ENCODE measurements at places on chromosomes 2 and 18.

- DNase-seq, result peak; percentile 96
Observed at GRCh38 chr2:46967990-46968647, 52.5 kb upstream of the MCFD2 start.

GRCh38 chr2:216871333-216871934 is 11.6 kb upstream of the TNP1 start:
- DNase-seq, result no peak

DNA sequence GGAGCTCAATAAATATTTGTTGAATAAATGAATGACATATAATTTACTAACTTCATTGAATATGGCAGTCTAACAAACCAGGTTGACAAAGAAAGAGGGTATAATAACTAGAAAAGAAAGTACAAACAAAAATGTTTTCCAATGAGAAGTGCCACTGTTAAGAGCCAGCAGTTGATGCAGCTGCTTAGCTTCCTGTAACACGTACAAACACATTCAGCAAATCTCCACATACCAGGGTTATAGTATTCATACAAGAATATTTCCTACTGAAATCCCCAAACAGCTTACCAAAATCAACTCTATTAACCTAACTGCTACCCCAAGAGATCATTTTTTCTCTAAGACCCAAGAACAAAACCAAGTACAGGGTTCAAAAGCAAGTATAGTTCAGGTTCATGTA is 77.7 kb downstream of the THADA start:
- no peak for DNase-seq

- DNase-seq, result no peak
Observed at GRCh38 chr2:20427931-20428526, 18.8 kb upstream of the RHOB start.

DNA sequence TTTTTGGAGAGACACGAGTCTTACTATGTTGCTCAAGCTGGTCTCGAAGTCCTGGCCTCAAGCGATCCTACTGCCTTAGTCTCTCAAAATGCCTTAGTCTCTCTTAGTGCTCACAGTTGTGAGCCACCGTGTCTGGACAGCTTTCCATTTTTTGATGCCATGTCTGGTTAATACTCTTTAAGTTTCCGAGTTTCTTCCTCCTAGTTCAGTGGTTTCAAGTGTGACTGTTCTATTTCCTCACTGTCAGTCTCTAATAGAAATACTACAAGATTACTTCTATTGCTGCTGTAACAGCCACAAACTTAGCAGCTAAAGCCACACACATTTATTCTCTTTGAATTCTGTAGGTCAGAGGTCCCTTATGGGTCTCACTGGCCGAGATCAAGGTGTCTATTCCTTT is 125.1 kb upstream of the MGAT5 start:
- DNase-seq, result no peak

- DNase-seq, result no peak
Observed at GRCh38 chr2:128497461-128497860, 178.8 kb upstream of the HS6ST1 start.

DNA sequence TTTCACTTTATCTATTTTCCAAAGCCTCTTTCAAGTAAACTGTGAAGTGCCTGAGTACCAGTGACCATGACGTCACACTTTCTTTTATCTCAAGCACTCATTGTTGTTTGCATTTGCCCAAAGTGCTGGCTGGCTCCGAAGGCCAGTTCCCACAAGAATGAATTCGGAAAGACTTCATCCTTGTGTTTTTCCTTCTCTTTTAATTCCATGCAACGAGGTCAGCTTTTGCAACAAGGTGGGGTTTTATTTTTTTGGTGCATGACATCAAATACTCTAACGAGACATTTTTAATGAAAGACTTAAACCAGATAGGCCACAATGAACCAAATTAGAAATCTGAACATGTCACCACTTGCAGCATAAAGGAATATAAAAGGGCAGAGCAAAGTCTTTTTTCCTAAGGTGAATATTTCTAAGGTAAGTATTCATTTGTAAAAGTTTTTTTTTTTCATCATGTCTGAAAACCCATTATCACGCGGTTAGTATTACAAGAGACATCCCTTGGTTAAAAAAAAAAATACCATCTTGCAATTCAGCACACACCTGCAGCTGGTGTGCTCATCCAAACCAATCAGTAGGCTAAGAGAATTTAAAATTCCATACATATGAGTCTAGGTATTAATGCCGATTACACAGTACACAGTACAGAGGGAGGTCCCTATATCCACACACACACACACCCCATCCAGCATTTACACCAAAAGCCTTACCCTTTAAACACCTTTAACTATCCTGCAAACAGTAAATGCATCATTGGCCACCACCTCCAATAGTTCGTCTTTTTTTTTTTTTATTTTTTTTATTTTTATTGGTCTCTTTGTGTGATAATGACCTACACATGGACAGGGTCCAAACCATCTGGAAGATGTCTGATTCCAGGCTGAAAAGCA is 2.3 kb downstream of the ARL4C start:
- no peak for DNase-seq

- no peak for DNase-seq
Observed at GRCh38 chr18:2480536-2480935, 90.8 kb downstream of the METTL4 start.
